Stimulated activated CD8-positive, alpha-beta memory T cell treated with anti-CD3 and anti-CD28 coated beads, Interleukin-15, amount 100 ng/mL, for 24 hours (primary cell): ENCODE measurements at places on chromosomes 3 and 15.

DNA sequence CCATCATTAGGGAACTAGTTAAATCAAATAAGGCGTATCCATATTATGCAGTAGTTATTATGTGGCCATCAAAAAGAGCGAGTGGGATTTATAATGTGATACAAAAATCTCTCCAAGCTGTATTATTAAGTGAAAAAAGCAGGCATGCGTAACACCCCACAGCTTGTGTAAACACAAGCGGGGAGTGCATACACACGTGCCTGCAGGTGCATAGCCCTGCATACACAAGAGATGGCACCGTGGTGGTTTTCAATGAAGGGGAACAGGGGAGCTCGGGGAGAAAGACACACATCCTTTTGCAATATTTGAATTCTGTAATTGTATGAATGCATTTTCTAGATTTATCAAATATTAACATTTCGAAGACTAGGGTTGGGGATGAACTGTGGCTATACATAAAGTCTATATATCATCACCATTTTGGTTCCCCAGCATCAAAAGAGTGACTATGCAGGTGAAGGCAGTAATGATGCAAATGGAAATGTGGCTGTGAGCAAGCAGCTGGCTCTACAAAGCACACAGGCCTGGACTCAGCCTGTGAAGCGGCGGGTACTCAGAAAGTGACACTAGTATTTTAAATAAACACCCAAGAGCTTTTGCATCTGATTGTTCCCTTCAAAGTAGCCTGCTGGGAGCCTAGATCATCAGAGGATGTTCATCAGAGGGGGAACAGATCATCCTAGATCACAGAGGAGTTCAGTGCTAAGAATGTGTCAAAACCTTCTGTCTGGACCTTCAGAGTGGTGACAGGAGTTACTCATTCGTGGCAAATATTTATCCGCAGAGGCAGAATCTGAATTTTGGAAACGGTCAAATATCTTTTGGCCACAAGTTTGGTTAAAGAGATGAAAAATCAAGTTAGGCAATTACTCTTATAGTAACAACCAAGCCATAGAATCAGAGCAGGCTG, 9.4 kb upstream of the KIF7 start:
- no peak for DNase-seq

DNA sequence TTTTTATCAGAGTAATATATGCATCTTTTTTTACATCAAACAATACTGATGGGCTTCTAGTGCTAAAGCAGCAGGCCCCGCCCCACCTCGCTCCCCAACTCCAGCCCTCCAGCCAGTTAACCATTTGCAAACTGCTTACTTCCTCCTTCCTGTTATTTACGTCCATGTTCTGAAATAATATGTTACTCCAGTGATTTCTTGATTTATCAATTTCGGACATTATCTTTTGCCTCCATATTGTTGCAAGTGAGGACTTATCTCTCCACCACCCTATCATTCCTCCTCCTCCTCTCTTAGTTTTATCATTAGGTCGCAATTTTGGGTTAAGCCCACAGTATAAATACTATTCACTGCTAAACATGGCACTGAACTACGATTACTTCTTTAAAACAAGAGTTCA, 39.5 kb downstream of the ZNF710 start:
- DNase-seq: no peak

DNA sequence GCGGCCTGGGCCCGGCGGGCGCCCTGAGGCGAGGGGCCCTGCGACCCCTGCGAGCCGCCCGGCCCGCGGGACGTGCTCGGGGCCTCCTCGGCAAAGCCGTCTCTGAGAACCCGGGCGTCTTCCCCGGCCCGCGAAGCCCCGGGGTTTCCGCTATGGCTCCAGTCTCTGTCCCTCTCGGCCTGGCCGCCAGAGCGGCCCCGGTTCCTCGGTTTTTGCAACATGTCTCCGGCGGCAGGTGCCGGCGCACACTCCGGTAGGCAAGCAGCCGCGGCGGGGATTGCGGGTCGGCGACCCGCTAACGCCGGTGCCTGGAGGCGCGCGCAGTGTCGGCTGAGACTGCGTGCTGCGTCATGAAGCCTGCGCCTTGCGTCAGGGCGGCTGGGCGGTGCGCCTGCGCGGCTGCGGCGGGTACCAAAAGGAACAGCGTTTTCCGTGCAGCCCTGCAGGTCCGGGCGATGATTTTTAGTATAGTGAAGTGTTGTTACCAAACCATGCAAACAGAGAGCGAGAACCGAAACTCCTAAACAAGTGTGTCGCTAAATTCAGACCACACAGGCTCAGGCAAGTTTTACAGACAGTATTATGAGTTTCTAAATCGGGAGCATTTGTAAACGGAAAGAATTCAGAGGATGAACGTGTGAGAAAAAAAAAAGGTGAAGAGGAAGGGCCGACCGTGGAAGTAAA, at the start of gene NSMCE3:
NSMCE3 (minus strand) TSS at position 338 of the 684 bp plus-strand sequence; CDS start at position 221, 117 bp downstream.
- peak; percentile 79 for DNase-seq

DNA sequence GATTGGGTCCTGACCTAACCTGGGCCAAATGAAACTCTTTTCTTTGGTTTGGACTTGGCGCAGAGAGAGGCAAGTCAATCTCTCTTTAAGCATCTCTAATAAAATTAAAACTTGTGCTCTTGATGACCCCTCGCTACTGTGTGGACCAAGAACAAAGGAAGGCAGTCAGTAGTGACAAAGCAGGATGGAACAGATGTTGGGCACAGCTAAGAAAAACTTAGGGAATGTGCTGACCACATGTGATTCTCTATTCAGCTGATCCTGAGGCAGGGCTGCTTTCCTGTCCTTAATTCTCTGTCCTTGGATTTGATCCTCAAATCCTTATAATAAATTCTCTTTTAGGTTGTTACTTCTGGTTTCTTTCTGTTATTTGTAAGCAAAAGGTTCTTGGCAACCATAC, 259.9 kb downstream of the ZIC1 start:
- DNase-seq: no peak

DNA sequence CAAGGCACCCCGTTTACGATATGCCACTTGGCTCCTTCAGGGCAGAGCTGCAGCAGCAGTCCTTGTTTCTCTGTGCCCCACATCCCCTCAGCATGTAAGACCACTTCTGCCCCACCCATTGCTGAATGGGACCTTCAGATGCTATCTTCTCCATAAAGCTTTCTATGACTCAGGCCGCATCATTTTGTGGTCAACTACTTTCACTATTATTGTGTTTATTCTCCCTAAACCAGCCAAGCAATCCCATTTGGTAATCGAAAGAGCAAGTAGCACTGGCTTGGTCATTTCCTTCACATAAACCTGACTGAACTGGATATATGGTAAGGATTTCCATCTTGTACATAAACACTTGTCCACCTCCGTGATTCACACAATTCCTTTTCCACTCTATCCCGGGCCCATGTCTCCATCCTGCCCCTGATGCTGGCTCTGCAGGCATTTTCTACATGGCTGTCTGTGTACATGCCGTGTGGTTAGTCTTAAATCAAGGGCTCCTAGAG, 25.7 kb downstream of the LIPC start:
- DNase-seq: no peak

DNA sequence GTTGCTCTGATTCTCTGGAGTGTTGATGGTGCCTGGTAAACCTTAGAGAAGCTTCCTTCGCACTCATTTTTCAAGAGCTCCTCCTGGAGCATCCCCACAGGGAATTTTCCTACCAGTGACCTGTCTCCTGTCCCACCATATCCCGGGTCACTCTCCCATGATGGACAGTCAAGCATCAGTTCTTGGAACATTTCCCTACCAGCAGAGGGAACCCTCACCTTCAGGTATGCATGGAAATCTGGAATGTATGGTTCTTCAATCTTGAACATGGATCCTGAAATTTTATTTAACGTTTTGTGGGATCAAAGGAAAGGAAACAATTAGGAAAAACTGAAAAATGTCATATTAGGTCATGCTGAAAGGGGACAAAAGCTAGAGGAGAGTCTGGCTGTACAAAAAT, 153.8 kb downstream of the SPATA16 start:
- DNase-seq: no peak
